Uterus (tissue), 4 donors: ENCODE measurements at places on chromosomes 11 and 22. TPM values are rescaled to one million over a fixed set of nuclear protein-coding genes. Genes with fewer than 3 reads are reported as not detected.
A peak's percentile ranks its signal among the peaks of the same experiment; 100 is the strongest.

- peak within 1 kb of the TSS; percentile 35 for H3K4me3 ChIP-seq
- peaks cover 32% of the 10 kb centered on the region for H3K27me3 ChIP-seq
- DNase-seq: no peak
- H3K27ac ChIP-seq: peak within 1 kb of the TSS; percentile 56
- H3K36me3 ChIP-seq: no peaks in the 10 kb centered on the region
- H3K4me1 ChIP-seq: no peaks in the 10 kb centered on the region
Observed at GRCh38 chr11:2139123-2139521, at the start of gene IGF2. IGF2 (minus strand) TSS chr11:2139389; CDS start chr11:2135523, 3,866 bp downstream.

GRCh38 chr11:78982473-78982872 lies 407.8 kb upstream of the NARS2 start:
- no peaks in the 10 kb centered on the region for H3K4me1 ChIP-seq
- H3K27me3 ChIP-seq: no peaks in the 10 kb centered on the region
- no peaks in the 10 kb centered on the region for H3K36me3 ChIP-seq
- DNase-seq: no peak
- H3K27ac ChIP-seq: no peak overlapping the region
- no peak overlapping the region for H3K4me3 ChIP-seq

GRCh38 chr11:131201674-131202073 lies 168.7 kb upstream of the NTM start:
- H3K4me1 ChIP-seq: no peaks in the 10 kb centered on the region
- no peak overlapping the region for H3K4me3 ChIP-seq
- no peak for DNase-seq
- no peaks in the 10 kb centered on the region for H3K36me3 ChIP-seq
- no peak overlapping the region for H3K27ac ChIP-seq

- peak overlapping the region; percentile 59 for H3K27ac ChIP-seq
- H3K36me3 ChIP-seq: no peaks in the 10 kb centered on the region
- no peaks in the 10 kb centered on the region for H3K27me3 ChIP-seq
- H3K4me1 ChIP-seq: peaks cover 13% of the 10 kb centered on the region
- no peak for DNase-seq
Observed at GRCh38 chr22:23216461-23217170, 36.3 kb downstream of the BCR start.

GRCh38 chr22:38165922-38166593 lies 15.6 kb downstream of the PLA2G6 start:
- no peak for DNase-seq
- H3K27me3 ChIP-seq: no peaks in the 10 kb centered on the region
- no peak overlapping the region for H3K4me3 ChIP-seq
- H3K27ac ChIP-seq: peak overlapping the region; percentile 15

The HEPHL1 gene
- total RNA-seq: not detected

DNA sequence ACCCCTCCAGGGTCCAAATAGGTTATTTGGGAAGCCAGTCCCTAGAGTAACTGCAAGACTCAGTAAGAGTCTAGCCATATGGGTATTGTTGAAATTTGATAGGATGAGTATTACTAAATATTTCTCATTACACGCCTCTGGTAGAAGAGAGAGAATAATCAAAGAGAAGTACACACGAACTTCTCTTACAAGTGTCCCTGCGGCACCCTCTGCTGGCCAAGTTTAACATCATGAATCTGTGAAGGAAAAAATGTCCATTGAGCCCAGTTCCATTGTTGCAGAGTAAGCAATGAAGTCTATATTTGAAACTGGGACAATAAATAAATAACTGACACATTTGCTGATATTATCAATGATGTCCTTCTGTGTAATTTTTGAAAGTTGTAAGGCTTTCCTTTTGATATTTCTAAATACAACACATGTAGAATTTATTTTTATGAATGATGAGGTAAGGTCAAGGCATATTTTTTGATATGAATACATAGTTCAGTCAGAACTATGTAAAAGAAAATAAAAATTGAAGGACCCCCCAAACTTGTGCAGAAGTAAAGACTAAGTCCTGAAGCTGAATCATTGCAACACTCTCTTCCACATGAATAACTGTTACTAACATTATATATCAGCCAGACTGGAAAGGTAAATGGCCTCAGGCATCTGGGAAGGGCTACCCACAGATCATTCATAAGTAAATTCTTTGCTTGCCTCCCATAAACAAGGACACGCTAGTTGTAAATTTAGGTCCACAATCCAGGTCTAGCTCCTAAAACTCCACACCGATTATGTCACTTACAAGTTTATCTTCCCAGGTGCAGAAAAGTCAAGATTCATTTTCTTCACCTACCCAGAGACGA lies 10.0 kb downstream of the OR51L1 start:
- H3K4me1 ChIP-seq: no peaks in the 10 kb centered on the region
- H3K27me3 ChIP-seq: no peaks in the 10 kb centered on the region
- no peak overlapping the region for H3K27ac ChIP-seq
- H3K36me3 ChIP-seq: no peaks in the 10 kb centered on the region
- no peak overlapping the region for H3K4me3 ChIP-seq
- no peak for DNase-seq

The FAR1 gene
- 63.8 TPM for total RNA-seq

DNA sequence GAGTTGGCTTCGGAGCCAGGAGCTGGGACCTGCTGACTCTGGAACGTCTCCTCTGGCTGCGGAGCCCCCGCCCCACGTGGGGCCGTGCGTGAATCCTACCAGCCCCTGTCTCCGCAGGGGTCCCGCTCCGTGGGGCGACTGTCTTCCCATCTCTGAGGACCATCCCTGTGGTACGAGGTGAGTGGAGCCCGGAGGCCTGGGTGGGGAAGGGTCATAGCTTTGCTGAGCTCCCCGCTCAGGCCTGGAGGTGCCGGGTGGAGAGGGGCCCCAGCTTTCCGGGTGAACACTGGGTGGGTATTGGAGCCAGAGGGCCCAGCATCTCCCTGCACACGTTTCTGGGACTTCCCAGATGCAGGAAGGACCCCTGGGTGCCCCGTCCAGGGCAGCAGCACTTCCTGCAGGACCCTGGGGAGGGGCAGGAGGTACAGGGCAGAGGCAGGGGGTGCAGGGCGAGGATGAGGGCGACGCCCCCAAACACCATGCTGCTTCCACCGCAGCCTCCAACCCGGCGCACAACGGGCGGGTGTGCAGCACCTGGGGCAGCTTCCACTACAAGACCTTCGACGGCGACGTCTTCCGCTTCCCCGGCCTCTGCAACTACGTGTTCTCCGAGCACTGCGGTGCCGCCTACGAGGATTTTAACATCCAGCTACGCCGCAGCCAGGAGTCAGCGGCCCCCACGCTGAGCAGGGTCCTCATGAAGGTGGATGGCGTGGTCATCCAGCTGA lies 3.8 kb downstream of the MUC5AC start:
- H3K4me3 ChIP-seq: no peak overlapping the region
- no peaks in the 10 kb centered on the region for H3K36me3 ChIP-seq
- no peaks in the 10 kb centered on the region for H3K4me1 ChIP-seq
- no peaks in the 10 kb centered on the region for H3K27me3 ChIP-seq
- DNase-seq: no peak
- no peak overlapping the region for H3K27ac ChIP-seq

- no peaks in the 10 kb centered on the region for H3K36me3 ChIP-seq
- DNase-seq: no peak
- no peak overlapping the region for H3K27ac ChIP-seq
- peaks cover 6% of the 10 kb centered on the region for H3K27me3 ChIP-seq
- no peaks in the 10 kb centered on the region for H3K4me1 ChIP-seq
- H3K4me3 ChIP-seq: no peak overlapping the region
Observed at GRCh38 chr11:1204381-1205101, 18.3 kb upstream of the MUC5B start.

GRCh38 chr11:66685276-66686099 lies 7.8 kb upstream of the RBM4B start:
- no peaks in the 10 kb centered on the region for H3K36me3 ChIP-seq
- H3K27ac ChIP-seq: no peak overlapping the region
- no peaks in the 10 kb centered on the region for H3K27me3 ChIP-seq
- H3K4me3 ChIP-seq: no peak overlapping the region
- H3K4me1 ChIP-seq: no peaks in the 10 kb centered on the region

The TSPAN4 gene
- total RNA-seq: 68.4 TPM

The SCN2B gene
- 9.3 TPM for total RNA-seq

- no peak overlapping the region for H3K4me3 ChIP-seq
- no peaks in the 10 kb centered on the region for H3K27me3 ChIP-seq
- no peak overlapping the region for H3K27ac ChIP-seq
- DNase-seq: no peak
- no peaks in the 10 kb centered on the region for H3K36me3 ChIP-seq
Observed at GRCh38 chr22:38878001-38878400, 6.0 kb upstream of the CBX6 start.

- no peaks in the 10 kb centered on the region for H3K4me1 ChIP-seq
- no peak for DNase-seq
- no peaks in the 10 kb centered on the region for H3K36me3 ChIP-seq
- no peak overlapping the region for H3K27ac ChIP-seq
- H3K4me3 ChIP-seq: no peak overlapping the region
Observed at GRCh38 chr11:112685111-112685510, 276.1 kb upstream of the NCAM1 start.

DNA sequence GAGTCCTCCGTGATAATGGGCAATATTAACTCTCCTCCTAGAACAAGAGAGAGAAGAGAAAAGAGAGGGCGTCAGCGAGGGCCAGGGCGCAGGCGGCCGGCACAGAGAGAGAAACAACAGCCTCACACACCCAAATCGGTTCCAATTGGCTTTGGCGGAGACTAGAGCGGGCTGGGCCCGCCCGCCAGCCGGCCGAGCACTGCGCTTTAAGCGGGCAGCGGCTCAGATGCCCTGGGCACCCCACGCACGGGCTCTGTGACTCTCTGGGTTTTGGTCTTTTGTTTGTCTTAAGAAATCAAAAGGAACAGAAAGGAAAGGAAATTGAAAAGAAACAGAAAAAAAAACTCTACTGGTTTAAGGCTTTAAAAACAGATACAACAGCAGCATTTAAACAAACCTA lies 17.0 kb downstream of the SLC22A12 start:
- peak overlapping the region; percentile 25 for H3K4me3 ChIP-seq
- no peaks in the 10 kb centered on the region for H3K36me3 ChIP-seq
- no peaks in the 10 kb centered on the region for H3K4me1 ChIP-seq
- no peaks in the 10 kb centered on the region for H3K27me3 ChIP-seq

DNA sequence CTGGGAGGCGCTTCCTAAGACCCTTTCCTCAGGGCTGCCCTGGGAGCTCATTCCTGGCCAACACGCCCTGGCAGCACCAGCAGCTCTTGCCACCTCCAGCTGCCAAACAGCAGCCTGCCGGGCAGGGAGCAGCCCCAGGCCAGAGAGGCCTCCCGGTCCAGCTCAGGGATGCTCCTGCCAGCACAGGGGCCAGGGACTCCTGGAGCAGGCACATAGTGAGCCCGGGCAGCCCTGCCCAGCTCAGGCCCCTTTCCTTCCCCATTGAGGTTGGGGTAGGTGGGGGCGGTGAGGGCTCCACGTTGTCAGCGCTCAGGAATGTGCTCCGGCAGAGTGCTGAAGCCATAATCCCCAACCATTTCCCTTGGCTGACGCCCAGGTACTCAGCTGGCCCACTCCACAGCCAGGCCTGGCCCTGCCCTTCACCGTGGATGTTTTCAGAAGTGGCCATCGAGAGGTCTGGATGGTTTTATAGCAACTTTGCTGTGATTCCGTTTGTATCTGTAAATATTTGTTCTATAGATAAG lies 7.6 kb downstream of the SLC39A13 start:
- peaks cover 28% of the 10 kb centered on the region for H3K4me1 ChIP-seq
- peak; percentile 89 for DNase-seq
- H3K27ac ChIP-seq: peak overlapping the region; percentile 86

DNA sequence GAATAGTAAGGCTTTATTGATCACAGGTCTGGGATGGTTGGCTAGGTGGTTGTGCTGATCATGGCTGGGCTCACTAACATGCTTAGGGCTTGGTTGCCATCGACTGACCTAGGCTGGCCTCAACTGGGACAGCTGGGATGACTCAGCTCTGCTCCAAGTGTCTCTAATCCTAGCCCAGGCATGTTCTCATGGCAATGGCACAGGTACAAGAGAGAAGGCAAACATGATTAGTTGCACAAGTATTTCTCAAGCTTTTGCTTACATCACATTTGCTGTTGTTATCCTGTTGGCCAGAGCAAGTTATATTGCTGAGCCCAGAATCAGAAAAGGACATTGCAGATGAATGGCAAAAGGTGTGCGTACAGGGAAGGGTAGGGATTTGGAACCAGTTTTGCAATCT lies 68.5 kb upstream of the SLC35C1 start:
- H3K4me3 ChIP-seq: no peak overlapping the region
- no peak for DNase-seq
- no peaks in the 10 kb centered on the region for H3K4me1 ChIP-seq

- H3K27ac ChIP-seq: peak overlapping the region; percentile 77
- no peak for DNase-seq
- no peak overlapping the region for H3K4me3 ChIP-seq
- H3K4me1 ChIP-seq: peaks cover 6% of the 10 kb centered on the region
Observed at GRCh38 chr22:42622061-42622710, 7.5 kb upstream of the POLDIP3 start.

The NLRP14 gene
- 0.35 TPM for total RNA-seq

GRCh38 chr11:8784954-8785353 lies 102.4 kb downstream of the RPL27A start:
- H3K27ac ChIP-seq: peak overlapping the region; percentile 74
- DNase-seq: no peak
- no peaks in the 10 kb centered on the region for H3K36me3 ChIP-seq
- peaks cover 24% of the 10 kb centered on the region for H3K4me1 ChIP-seq
- no peak overlapping the region for H3K4me3 ChIP-seq

DNA sequence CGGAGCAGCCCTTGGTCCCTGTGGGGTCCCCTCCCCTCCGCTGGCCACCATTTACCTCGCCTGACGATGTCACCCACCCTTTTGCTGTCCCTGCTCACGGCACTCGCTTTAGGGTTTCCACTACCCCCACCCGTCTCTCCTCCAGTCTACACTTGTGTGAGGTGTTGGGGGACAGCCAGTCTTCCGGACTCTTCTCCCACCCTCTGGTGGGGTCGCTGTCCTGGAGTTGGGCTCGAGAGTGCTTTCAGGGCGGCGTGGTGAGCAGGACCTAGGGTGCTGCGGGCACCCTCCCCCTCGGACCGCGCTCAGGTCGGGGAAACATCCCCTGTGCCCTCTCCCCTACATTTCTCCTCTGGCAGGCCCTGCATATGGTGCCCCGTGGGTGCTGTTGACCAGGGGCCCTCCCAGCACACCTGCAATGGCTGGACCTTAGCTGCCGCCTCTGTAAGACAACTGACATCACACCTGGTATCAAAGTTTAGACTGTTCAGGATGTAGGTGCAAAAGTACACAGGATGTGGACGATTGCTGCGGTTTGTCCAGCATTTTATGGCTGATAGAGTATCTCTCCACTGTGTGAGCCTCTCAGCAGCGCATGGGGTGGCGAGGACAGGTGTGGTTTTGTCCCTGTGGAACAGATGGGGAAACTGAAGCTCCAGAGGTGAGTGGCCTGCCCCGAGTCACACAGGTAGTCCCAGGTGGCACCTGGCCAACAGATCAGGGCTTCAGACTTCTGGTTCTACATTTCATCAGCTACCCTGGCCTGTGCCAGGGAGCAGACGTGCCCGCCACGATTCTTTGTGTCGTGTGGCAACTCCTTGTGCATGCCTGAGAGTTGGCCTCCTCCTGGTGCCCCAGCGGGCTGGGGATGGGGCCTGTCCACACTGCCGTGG lies 1.2 kb downstream of the GRK2 start:
- peaks cover 27% of the 10 kb centered on the region for H3K4me1 ChIP-seq
- H3K27ac ChIP-seq: peak overlapping the region; percentile 88
- peak; percentile 39 for DNase-seq
- H3K36me3 ChIP-seq: no peaks in the 10 kb centered on the region
